ENCODE measurements at places on chromosomes 6 and 20.

GRCh38 chr20:4371623-4372251 lies 350.0 kb upstream of the PRND start:
- no peak for DNase-seq

GRCh38 chr6:149081281-149081680 lies 236.2 kb upstream of the TAB2 start:
- no peak for DNase-seq

DNA sequence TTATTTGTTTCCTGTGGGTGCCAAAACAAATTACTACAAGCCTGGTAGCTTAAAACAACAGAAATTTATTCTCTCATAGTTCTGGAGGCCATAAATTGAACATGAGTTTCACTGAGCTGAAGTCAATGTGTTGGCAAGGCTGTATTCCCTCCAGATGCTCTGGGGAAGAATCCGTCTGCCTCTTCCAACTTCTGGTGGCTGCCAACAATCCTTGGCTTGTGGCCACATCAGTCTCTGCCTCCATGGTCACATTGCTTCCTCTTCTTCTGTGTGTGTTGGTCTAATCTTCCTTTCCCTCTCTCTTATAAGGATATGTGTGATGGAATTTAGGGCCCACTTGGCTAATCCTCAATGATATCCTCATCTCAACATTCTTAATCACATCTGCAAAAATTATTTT lies 92.8 kb upstream of the EPB41L1 start:
- peak; percentile 61 for DNase-seq

DNA sequence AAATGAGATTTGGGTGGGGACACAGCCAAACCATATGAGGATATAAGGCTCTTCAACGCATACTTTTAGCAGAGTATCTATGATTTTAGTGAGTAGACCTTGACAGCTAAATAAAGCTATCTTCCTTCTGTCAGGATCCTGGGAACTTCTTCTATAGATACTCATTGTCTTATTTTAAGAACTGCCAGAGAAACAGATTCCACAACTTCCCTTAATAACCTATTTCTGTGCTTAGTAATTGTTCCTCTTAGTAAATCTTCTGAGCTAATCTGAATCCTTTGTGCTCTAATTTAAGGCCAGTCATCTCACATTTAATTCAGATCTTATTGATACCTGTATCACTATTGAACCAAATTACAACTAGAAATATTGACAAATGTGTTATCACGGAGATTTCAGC lies 64.0 kb upstream of the CEP85L start:
- DNase-seq: no peak

GRCh38 chr6:116072368-116072767 lies 11.7 kb upstream of the FRK start:
- no peak for DNase-seq
